Stimulated activated CD8-positive, alpha-beta memory T cell treated with anti-CD3 and anti-CD28 coated beads, Interleukin-2, amount 100 ng/mL, for 1 hour (primary cell): ENCODE measurements at places on chromosomes 16 and 17.

DNA sequence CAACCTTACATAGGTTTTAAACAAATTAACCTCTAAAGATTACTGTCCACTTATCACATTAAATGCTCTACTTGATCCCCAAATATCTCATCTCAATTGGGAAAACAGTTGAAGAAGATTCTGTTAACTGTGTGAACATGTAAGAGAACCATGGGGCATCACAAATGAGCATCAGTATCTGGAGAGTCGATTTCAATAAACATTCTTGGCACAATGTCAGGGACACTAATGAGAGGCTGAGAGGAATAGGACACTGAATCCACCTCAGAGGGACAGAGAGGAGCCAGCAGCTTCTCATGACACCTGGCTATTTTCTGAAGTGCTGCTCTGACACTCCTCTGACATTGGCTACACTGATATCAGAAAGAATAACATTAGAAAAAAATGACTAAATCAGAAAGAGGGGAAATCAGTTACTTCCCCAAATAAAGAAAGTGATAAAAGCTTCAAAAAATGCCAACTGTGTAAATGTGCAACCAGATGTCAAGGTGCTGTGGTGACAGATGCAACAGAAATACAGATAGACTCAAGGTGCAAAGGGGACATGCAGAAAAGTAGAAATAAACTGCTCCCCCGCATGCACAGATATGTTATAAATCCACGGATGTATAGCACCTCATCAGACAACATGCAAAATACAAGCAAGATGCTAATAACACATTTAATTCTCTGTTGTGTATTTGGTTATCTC lies 67.4 kb downstream of the SNX11 start:
- no peak for DNase-seq

DNA sequence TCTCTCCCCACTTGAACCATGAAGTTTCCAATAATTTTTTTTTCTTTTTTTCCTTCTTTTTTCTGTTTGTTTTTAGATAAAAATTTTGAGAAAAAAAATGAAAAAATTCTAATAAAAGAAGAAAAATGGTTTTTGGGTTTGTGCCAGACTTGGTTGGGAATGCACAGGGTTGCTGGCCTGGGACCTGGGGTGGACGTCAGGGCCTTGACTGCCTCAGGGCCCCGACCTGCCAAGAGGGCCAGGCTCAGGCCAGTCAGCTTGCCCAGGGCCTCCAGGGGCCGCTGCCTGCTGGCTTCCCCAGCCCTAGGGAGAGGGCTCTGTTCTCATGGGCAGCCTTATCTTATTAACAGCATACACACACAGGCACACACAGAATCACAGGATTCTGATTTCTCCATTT lies 6.5 kb downstream of the TBX6 start:
- DNase-seq: no peak

- no peak for DNase-seq
Observed at GRCh38 chr17:61524319-61524718, 66.7 kb downstream of the NACA2 start.

DNA sequence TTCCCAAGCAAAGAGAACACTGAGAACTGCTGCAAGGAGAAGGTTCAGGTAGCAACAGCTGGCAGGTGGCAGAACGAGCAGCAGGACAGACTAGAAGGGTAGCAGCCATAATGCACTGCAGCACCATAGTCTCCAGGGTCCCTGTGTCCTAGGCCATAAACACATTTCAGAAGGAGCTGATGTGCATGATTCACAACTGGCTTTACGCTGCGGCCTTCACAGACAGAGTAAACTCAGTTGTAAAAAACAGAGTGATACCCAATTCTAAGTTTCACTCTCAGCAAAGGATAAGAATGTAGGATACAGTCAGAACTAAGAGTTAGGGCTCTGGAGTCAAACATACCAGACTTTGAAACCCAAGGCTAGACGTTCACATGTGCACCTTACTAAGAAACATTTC lies 24.4 kb downstream of the ARHGAP17 start:
- DNase-seq: no peak

DNA sequence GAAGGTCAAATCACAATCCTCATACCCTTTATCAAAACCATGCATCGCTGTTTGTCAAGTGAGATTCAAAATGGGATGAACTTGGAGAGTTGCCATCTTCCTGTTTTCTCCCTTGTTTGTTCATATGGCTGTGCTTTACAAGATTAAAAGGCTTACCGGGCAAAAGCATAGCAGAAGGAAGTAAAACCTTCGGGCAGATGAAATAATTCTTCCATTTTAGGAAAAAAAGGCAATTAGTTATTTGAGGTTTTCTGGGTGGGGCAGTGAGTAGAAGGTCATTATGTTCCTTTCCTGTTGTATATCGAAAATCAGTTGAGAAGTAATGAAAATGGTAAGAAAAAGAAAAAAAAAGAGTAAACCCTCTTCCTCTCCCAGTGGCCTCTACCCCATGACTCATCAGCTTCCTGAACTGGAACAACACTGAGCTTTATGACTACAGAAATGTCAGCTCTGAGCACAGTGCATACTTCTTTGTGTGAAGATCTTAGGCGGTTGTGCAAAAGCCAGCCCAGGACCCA lies 369.2 kb downstream of the CDH13 start:
- no peak for DNase-seq

DNA sequence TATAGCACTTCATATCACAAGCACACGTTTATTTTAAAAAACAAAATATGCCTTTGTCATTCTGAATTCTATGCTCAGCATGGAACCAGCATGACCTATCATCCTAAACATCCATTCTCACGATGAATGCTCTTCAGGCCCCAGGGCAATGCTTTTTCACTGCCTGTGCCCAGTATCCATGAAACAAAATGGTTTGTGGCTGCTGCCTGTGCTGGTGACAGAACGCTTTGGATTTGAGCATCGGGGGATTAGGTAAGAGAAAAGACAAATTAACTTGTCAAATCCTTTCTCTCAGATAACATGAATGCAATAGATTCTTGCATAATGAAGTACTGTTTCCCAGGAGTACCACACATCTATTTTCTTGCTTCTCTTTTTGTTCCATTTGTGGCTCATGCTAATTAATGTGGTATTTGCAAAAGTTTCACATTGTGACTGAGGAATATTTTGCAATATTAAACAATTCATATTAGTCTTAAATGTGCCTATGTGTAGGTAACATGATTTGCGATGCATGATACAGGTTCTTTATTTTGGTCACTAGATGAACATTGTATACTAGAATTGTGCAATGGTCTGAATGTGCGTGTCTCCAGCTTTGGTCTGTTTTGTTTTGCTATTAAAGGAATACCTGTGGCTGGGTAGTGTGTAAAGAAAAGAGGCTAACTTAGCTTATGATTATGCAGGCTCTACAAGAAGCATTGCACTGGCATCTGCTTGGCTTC lies 25.8 kb upstream of the SRSF1 start:
- no peak for DNase-seq

DNA sequence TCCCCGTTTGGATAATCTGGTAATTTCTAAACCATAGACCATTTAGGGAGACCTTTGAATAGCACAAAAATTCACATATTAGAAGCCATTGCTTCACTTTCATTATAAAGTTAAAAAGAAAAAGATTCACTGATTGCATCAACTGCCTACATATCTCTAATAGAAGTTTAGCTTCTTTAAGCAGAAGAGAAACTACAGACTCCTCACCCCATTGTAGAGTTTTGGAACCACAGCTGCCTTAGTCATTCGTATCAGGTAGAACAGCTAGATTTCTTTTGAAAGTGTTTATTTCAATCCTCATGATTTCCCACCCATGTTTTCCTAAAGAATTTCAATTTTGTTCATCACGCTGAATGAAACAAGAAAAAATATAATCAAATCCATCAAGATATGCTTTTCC lies 144.8 kb downstream of the CDH8 start:
- no peak for DNase-seq

GRCh38 chr17:50203086-50203485 lies 1.7 kb upstream of the COL1A1 start:
- DNase-seq: no peak

DNA sequence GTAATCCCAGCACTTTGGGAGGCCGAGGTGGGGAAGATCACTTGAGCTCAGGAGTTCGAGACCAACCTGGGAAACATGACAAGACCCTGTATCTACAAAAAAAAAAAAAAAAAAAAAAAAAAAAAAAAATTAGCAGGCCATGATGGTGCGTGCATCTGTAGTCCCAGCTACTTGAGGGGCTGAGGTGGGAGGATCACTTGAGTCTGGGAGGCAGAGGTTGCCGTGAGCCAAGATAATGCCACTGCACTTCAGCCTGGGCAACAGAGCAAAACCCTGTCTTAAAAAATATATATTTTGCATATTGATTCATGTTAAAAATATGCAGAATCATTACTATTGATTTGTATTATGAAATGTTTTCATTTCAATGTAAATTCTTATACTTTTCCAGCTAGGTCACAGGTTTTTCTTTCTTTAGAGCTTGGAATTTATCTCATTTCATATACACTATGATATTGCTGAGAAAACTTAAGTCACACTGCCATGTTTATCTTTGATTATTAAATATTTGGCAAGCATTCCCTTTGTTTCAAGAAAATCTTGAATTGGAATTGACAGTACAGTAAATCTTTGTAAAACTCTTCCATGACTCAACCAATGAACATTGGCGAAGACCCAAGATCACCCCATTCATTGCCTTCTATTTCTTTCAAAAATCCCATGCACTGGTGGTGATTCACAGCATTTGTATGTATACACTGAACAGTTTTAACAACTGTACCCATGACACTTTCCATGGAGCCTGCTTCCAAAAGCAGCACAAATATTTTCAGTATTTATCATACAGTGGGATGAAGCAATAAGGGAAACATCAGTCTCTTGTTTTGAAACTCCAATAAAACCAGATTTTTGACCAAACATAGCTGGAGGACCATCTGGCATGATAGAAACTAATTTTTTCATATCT lies 83.5 kb upstream of the TNRC6A start:
- DNase-seq: no peak

- no peak for DNase-seq
Observed at GRCh38 chr16:47568351-47568750, 107.2 kb downstream of the PHKB start.

- DNase-seq: no peak
Observed at GRCh38 chr16:73568769-73569168, 520.8 kb upstream of the ZFHX3 start.

DNA sequence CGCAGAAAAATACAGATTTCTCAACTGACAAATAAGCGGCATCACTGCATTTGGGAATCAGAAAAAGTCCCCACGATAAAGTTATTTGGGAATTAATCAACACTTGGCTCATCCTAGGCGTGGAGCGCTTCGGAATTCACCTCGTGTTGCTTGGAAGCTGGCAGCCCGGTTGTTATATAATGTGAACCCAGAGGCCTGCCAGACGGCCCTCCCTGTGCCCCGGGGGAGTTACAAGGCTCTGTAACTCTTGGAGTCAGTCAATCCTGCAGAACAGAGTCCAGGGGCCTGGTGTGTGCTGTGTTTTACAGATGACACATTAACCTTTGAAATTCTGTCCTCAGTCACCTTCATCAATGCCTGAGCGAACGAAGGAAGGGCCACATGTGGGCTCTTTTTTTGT lies 111.1 kb downstream of the PITPNC1 start:
- no peak for DNase-seq

- no peak for DNase-seq
Observed at GRCh38 chr17:40610359-40610758, 37.3 kb downstream of the SMARCE1 start.

GRCh38 chr17:81322271-81323082 lies 27.4 kb upstream of the SLC38A10 start:
- DNase-seq: no peak

DNA sequence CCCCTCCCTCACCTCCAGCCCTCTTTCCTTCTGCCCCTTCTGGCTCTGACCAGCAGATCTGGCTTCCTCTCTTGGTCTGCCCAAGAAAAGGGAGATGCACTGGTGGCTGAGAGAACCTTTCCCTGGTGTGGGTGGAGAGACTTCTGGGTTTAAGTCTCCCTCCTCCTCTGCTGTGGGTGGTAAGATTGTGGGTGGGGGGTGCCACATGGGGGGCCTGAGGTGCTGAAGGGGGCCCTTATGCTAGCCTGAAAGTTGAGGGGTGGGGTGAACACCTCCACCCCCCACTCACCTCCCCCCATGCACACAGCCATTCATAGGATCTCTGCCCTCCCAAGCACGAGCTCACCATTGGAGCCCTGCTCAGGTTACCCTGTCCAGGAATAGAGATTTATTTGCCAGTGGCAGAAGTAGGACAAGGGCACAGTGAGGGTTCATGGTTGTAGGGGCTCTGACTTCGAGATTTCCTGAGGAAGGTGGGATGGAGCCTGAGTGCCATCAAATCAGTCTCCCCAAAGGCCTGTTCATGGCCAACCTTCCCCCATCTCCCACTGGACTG lies 1.7 kb upstream of the STAC2 start:
- no peak for DNase-seq

DNA sequence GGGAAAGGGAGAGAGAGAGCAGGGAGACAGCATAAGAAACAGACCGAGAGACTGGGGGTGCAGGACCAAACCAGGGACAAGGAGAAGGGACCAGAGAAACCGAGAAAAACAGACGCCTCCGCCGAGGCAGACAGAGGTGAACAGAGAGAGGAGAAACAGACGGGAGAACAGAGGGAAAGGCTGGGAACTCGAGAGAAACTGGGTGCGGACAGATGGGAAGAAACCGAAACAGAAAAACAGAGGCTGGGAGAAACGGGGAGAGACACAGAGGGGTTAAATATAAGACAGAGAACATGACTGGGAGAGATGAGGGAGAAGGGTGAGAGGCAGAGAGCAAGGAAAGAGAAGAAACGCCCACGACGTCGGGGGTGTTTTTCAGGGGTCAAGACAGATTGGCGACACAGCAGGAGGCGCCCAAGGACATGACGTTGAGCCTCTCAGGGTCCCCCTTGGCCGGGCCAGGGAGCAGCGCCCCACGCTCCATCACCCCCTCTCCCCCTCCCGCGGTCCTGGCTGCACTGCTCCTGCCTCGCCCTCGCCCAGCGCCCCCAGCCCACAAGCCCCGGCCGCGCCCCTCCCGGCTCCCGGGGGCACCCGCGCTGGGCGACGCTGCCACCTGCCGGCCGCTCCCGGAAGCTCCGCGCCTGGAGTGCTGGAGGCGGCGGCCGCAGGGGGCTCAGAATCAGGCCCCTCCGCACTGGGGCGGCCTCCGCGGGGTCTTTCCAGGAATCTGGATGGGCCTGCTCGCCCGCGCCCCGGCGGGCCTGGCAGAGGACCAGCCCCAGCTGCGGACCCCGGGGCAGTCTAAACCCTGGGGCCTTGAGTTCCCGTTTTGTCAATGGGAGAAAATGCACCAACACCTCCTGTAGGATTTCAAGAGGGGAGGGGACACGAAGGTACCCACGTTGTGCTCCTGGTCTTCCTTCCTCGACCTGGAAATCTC lies 1.3 kb upstream of the TMEM92 start:
- DNase-seq: peak; percentile 19

GRCh38 chr17:69962436-69962995 lies 112.5 kb upstream of the KCNJ16 start:
- no peak for DNase-seq
